Glomerular endothelial cell (primary cell): ENCODE measurements at places on chromosomes 3 and 15. TPM values are rescaled to one million over a fixed set of nuclear protein-coding genes. Genes with fewer than 3 reads are reported as not detected.

- no peak for DNase-seq
Observed at GRCh38 chr15:83398626-83399025, 48.5 kb upstream of the SH3GL3 start.

GRCh38 chr3:155519078-155519477 is 225.6 kb upstream of the STRIT1 start:
- DNase-seq, result no peak

DNA sequence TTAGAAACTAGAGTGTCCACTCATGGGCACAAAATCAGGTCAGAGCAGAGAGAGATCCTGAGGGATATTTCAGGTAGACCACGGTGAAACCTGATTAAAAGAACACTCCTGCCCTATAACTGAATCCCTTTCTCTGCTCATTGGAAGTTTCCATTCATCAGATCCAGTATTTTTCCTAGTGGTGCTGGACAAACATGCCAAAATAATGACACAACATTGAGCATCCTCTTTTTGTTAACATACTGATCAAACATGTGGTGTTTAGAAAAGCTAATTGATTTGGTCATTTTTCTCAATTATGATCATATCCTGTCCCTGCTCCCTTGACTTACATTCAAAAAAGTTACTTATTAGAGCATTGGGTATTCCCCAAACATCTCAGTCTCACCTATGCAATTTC is 27.2 kb downstream of the PTX3 start:
- DNase-seq, result no peak

- no peak for DNase-seq
Observed at GRCh38 chr3:27485866-27486265, 1.7 kb upstream of the SLC4A7 start.

DNA sequence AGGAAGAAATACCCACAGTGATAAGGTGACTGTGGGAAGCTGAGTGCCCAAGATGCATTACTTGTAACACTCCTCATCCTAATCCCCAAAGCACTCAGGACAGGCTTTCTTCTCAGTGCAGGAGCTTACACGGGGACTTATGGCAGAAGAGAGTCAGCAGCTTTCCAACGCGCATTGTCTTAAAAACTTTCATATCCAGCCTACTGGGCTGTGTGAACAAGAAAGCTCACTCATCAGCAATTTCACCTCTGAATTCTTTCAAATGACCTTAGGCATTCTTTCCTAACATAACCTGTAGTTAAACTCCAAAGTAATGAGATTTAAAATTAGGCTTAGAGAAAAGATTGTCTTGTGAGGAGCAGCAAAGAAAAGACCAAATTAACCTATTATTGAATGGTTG is 132.3 kb downstream of the KCNAB1 start:
- DNase-seq, result no peak

DNA sequence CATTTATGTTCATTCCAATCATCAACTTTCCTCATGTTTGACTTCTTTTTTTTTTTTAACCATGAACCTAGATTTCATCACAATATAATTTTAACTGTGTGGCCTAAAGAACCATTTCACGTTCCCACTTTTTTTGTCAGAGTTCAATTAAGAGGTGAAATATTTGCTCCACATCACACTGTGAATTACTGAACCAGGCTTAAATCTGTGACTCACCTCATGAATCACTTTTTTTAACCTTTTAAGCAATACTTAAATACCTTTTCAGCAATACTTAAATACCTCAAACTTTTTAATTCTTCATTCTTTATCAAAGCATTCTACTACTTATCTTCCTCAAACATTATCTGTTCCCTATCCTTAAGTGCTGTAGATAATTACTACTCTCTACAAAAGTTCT is 137.6 kb downstream of the SI start:
- no peak for DNase-seq

DNA sequence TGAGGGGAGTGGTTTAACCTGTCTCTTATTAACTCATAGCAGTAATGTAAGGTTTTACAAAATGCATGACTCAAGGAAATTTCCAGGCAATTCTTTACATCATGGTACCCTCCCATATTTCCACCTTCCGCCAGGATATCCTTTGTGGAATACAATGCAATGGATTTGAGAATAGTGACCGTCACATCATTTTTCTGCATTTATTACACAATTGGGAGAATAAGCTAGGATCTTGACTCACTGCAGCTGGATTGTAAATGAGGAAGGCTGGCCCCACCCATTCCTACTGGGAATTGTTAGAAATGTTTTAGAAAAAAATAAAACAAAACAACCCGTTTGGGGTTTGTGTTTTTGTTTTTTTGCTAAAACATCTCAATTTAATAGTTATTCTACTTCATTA is 97.4 kb downstream of the IMPG2 start:
- no peak for DNase-seq

DNA sequence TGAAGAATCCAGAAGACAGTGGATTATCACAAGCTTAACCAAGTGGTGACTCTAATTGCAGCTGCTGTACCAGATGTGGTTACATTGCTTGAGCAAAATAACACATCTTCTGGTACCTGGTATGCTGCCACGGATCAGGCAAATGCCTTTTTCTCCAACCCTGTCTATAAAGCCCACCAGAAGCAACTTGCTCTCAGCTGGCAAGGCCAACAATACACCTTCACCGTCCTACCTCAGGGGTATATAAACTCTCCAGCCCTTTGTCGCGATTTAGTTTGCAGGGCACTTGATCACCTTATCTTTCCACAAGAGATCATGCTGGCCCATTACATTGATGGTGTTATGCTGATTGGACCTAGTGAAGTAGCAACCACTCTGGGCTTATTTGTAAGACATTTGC is 52.6 kb downstream of the PAQR5 start:
- DNase-seq, result no peak

Gene PFN2
- 76.2 and 94.9 TPM in 2 replicates for total RNA-seq

Gene PDCD10
- 65.2 and 75.2 TPM in 2 replicates for total RNA-seq

Gene CD96
- total RNA-seq, result not detected in 2 replicates
